ENCODE measurements at places on chromosomes 13 and 19.

- DNase-seq, result no peak
Observed at GRCh38 chr13:30124131-30124768, 183.1 kb downstream of the KATNAL1 start.

DNA sequence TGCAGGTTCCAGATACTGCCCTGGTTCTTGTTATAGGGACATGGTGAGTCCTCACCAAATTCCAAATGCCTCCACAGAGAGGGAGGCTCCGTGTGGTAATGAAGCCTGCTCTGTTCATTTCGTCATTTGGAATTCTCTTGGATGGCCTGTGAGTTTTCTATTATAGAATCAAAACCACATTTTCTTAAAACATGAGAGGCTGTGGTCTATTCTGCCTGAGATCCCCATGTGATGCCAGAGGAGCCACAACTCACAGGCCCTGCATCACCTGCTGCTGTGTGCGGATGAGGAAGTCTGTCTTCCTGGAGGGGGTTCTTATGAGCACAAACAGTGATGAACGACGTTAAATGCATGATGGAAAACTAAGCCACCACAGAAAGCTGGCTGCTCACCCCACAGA lies 264.4 kb downstream of the UQCRFS1 start:
- no peak for DNase-seq

GRCh38 chr13:50334944-50335343 lies 319.7 kb downstream of the KCNRG start:
- no peak for DNase-seq

GRCh38 chr13:108525827-108526226 lies 103.6 kb upstream of the MYO16 start:
- no peak for DNase-seq

- DNase-seq, result no peak
Observed at GRCh38 chr13:72430923-72431322, 296.5 kb downstream of the MZT1 start.
